ENCODE measurements at places on chromosomes 7 and 10.

GRCh38 chr7:84865560-84865959 lies 321.3 kb downstream of the SEMA3D start:
- DNase-seq = no peak

DNA sequence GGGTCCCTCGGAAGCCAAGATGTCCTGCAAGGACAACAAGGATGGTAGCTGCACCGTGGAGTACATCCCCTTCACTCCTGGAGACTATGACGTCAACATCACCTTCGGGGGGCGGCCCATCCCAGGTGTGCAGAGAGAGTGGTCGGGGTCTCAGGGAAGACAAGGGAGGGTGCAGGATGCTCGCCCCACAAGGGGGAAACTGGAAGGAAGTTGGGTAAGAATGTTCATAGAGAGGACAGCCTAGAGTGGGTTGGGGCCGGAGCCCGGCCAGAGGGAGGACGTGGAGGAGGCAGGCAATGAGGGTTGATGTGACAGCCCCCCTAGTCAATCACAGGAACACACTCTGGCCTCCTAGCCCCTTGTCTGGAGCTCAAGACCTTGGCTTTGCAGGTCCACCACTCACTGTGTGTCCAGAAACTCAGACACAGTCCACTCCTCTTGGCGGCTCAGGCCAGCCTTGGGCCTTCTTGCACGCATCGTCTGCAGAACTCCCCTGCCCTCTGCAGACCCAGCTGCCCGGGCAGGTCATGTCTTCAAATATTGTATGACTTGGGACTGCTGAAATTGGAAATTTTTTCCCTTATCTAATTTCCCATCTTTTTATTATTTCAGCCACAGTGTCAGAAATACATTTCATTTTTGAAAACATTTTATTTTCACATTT lies 15.7 kb upstream of the ATP6V1F start:
- DNase-seq = no peak

DNA sequence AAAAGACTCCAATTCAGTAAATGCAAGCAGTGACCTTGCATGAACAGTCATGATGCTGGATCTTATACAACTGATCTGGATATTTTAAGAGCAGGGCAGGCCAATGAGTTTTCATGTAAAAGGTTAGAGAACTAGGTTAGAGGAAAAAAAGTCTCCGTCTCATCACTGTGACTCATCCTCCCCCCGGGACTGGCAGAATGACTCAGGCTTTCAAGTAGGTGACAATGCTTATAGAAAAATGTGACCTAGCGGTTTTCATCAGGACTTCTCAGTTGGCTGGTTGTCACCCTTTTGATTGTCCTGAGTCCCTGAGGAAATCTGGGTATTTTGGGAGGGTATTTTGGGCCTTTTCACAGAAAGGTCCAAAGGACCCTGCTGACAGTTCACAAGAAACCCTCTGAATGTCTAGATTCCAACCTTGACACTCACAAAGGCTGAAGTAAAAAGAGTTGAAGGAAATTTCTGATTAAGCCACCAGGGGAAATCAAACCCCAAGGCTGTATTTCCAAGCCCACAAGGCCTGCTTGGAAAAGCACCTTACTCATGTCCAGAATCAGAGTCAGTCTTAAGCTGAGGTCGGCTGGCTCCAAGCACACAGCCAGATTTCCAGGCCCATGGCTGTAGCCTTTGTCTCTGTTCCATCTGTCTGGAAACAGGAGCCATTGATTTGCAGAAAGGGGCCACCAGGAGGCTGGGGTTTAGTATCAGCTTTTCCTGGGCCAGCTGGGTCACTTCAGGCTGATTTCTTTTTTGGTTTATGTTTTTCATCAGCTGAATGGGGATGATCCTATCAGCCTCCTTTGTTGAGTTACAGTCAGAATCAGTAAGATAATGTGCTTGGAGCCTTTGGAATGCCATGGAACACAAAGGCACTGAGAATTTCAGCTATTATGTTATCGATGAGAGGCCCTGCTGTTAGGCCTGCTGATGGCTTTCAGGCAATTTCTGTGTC lies 226.4 kb upstream of the HABP2 start:
- DNase-seq = no peak

GRCh38 chr7:25886387-25887240 lies 265.4 kb upstream of the NFE2L3 start:
- no peak for DNase-seq

DNA sequence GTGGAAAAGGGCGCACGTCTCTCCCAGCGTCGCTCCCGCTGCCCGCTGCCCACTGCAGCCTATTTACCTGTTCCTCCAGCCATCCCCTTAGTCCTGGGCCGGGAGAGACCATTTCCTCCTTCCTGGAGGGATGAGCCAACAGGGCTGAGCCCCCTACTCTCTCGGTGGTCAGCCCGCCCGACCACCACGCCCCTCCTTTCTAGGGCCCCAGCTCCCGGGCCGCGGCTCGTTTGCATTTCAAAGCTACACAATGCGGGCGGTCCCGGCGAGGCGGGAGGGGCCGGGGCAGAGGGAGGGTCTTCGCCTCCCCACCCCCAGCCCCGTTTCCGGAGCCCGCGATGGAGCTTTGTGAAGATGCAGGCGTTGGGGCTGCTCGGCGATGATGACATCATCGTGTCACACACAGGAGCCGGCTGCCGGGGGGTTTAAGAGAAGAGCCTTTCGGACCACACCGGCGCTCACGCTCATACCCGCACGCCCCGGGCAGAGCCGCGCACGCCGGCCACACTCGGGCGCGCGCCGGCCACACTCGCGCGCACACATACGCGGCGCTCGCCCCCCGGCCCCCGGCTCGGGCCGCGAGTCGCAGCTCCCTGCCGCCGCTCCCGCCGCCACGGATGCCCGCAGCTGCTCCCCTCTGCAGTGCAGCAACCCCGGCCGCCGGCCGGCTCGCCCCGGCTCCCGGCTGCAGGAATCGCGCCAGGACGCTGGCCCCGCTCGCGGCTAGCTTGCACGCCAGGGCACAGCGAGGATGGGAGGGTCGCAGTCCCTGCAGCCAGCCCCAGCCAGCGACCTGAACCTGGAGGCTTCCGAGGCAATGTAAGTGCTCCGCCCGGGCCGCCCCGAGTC lies 107.7 kb upstream of the BTBD16 start:
- no peak for DNase-seq

- DNase-seq = no peak
These were observed 65.9 kb upstream of the FZD1 start for GRCh38 chr7:91198371-91198770.

- no peak for DNase-seq
These were observed at the start of gene AGMO for GRCh38 chr7:15561835-15562234. Gene AGMO, minus strand, starts transcription at chr7:15562015.

GRCh38 chr7:106476751-106477150 lies 184.2 kb downstream of the CCDC71L start:
- DNase-seq = no peak

- no peak for DNase-seq
These were observed 79.6 kb upstream of the STRIP2 start for GRCh38 chr7:129354428-129355157.

DNA sequence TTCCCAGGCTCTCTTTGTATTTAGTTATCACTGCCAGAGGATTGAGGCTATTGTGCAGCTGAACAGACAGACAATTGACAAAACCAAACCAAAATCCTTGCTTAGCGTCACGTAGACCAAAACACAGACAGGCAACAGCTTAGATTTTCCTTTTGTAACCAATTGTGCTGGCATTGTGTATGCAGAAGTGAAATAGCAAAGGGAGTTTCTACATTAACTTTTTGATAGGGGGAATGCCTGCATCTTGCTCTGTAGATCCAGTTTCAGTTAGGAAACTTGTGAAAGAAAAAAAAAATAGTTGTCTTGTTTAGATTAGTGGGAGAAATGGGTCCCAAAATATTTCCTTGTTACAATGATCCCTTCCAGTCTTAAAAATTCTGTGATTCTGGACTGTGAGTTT lies 333.8 kb downstream of the BBS9 start:
- DNase-seq = no peak

GRCh38 chr10:15719899-15720634 lies at the start of gene ITGA8:
Gene ITGA8, minus strand, starts transcription at chr10:15719922. Its CDS starts 151 bp downstream, at chr10:15719771.
- DNase-seq = no peak

DNA sequence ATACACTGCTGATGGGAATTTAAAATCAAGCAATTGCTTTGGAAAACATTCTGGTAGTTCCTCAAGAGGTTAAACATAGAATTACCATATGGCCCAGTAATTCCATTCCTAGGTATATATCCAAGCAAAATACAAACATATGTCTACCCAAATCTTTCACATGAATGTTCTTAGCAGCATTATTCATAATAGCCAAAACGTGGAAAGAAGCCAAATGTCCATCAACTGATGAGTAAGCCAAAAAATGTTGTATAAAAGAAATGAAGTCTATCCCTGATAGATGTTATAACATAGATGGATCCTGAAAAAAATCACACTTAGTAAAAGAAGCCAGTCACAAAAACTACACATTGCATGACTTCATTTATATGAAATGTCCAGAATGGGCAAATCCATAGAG lies 893.0 kb downstream of the SORCS3 start:
- no peak for DNase-seq

DNA sequence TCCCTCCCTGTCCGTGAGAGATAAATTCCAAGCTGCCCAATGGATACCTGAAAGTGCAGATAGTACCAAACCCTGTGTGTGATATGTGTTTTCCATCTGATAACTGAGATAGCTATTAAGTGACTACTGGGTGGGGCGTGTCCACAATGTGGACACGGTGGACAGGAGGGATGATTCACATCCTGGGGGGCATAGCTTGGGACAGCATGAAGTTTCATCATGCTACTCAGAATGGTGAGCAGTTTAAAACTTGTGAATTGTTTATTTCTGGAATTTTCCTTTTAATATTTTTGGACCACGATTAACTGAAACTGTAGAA lies 158.6 kb downstream of the CREB5 start:
- no peak for DNase-seq

GRCh38 chr10:104328896-104329710 lies 9.2 kb downstream of the ITPRIP start:
- peak; percentile 78 for DNase-seq

DNA sequence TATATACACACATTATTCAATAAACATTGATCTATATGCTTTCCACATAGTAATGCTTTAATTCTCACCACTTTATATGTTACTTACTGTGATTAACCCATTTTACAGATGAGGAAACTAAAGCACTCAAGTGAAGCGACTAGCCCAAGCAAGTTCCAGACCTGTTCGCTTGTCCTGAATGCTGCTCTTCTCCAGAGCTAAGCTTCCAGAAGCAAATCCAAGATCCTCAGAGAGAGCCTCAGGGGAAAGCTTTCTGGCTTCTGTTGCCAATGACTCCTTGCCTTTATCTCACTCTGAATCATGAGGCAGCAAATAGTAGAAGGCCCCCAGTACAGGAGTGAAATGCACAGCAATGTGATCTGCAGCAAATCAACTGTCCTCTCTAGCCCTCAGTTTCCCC lies 32.2 kb downstream of the XPNPEP1 start:
- DNase-seq = no peak

DNA sequence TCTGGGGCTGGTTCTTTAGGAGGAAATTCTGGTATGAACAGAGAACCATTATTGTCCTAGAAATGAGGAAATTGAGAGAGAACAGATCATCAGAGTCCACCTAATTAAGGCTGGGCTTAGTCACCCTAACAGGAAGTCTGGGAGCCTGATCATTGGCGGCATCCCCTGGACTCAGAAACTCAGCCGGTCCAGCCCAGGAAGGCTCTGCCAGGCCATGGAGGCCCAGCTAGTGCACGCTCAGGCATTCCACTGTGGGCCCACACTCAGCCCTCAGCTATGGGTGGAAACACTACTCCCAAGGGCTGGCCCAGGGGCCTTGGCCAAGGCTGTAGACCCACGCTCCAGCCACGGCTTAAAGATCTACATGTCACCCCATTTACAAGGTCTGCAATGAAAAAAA lies 109.2 kb downstream of the PTPN20 start:
- DNase-seq = no peak

GRCh38 chr10:20677340-20677739 lies 219.8 kb downstream of the NEBL start:
- no peak for DNase-seq

- no peak for DNase-seq
These were observed 10.1 kb downstream of the NUDT1 start for GRCh38 chr7:2251841-2252771.

Measured in CD4-positive, alpha-beta T cell treated with Interleukin-15 for 4 hours (primary cell).